NCI-H524 treated with DMSO at 0.1 percent for 48 hours (cell line): ENCODE measurements at places on chromosomes 6 and 20.
A peak's percentile ranks its signal among the peaks of the same experiment; 100 is the strongest.

- no peak for DNase-seq
Measured at GRCh38 chr20:57919049-57919448, 209.2 kb upstream of the PMEPA1 start.

GRCh38 chr6:107555449-107555848, 65.5 kb downstream of the SOBP start:
- no peak for DNase-seq

GRCh38 chr6:121356575-121356974, 22.3 kb upstream of the TBC1D32 start:
- DNase-seq: no peak

GRCh38 chr6:158707821-158708195, 58.0 kb downstream of the SYTL3 start:
- peak; percentile 13 for DNase-seq

DNA sequence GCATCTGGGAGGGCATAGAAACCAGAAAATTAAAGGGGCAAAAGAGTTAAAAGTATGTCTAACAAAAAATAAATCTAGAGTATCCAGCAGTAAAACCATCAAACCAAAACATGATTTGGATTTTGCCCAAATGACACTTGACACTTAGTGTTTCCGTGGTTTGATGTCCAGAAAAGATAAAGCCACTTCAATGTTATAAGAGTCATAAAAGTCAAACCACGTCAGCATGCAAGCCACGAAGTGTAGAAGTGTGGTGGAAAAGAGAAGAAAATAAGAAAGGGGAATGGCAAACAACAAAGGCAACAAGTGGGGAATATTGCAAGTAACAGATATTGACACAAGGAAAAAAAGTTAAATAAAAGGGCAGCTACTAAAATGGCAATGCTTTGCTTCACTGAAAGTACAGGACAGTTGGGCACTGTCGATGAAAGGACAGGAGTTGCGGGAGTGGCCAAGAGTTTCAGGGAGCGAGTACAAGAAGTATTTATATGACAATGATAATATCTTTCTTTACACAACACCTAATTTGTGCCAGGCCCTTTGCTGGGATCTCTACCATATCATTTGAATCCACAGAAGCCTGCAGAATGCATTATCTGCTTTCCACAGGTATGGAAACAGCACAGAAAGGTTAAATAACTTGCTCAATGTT, 6.3 kb upstream of the HDDC2 start:
- no peak for DNase-seq

- DNase-seq: no peak
Measured at GRCh38 chr6:74181471-74181870, 485.5 kb downstream of the CD109 start.

DNA sequence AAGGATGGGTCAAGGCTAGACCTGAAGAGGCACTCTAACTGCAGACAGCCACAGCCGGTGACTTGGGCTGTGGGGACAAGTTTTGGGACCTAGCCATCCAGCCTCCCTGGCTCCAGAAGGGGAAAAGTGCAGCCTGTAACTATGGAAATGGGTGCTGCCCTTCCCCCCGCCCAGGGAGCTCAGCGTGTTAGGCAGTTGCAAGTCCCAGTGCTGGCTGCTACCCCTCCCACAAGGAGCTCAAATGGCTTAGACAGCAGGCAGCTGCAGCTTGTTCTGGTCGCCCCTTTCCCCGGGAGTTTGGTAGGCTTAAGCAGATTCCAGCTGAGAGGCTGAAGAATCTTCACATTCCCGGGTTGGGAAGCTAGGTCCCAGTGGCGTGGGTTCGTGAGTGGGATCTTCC, 162.6 kb downstream of the FAM83B start:
- DNase-seq: no peak

DNA sequence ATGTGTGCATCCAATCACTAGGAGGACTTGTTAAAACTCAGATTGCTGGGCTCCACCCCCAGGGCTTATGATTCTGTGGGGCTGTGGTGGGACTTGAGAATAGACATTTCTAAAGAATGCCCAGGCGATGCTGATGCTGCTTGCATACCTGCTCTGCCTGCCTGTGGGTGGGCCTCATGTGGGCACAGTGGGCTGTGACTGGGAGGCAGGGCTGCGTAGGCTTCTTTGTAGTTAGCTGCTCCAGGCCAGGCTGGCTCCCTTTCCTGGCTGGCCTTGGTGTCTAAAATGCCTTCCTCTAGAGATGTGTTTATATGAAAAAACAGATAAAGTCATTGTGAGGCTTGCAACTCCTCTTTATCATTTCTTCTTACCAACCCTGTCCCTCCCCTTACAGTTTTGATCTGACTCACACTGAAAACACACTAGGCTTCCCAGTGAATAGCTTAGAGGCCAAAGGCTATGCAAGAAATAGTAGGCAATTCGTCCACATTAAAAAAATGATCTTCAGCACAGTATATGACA, 495.5 kb upstream of the MAP3K7 start:
- DNase-seq: no peak

GRCh38 chr6:38570750-38571149, 69.0 kb downstream of the BTBD9 start:
- DNase-seq: no peak

GRCh38 chr6:66522864-66523263, 815.8 kb upstream of the EYS start:
- DNase-seq: no peak

- no peak for DNase-seq
Measured at GRCh38 chr6:167984144-167984719, 13.2 kb upstream of the KIF25 start.

DNA sequence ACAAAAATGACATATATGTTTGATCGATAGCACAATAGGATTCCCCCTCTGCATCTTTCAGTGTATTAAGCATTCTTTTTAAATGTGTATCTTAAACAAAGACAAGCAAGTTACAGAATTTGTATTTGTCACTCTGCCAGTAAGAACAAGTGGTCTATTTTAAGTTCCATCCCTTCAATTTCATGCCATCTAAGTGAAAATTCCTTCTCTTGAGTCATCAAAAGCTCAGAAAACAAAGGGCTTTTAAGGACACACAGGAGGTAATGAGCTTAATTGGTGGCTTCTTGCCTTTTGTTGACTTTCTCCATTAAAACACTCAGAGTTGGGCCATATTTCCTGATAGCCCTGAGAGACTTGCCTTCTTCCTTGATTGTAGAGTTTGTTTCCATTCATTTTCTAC, 547.8 kb downstream of the TENT5A start:
- DNase-seq: no peak

DNA sequence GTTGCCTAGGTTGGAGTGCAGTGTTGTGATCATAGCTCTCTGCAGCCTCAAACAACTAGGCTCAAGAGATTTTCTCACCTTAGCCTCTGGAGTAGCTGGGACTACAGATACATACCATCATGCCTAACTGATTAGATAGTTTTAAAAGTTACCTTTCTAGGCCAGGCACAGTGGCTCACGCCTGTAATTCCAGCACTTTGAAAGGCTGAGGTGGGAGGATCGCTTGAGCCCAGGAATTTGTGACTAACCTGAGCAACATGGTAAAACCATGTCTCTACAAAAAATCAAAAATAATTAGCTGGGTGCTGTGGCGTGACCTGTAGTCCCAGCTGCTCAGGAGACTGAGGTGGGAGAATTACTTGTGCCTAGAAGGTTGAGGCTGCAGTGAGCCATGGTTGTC, 41.2 kb downstream of the SLC17A5 start:
- DNase-seq: no peak

GRCh38 chr20:64231621-64232550, 23.7 kb upstream of the PCMTD2 start:
- no peak for DNase-seq

DNA sequence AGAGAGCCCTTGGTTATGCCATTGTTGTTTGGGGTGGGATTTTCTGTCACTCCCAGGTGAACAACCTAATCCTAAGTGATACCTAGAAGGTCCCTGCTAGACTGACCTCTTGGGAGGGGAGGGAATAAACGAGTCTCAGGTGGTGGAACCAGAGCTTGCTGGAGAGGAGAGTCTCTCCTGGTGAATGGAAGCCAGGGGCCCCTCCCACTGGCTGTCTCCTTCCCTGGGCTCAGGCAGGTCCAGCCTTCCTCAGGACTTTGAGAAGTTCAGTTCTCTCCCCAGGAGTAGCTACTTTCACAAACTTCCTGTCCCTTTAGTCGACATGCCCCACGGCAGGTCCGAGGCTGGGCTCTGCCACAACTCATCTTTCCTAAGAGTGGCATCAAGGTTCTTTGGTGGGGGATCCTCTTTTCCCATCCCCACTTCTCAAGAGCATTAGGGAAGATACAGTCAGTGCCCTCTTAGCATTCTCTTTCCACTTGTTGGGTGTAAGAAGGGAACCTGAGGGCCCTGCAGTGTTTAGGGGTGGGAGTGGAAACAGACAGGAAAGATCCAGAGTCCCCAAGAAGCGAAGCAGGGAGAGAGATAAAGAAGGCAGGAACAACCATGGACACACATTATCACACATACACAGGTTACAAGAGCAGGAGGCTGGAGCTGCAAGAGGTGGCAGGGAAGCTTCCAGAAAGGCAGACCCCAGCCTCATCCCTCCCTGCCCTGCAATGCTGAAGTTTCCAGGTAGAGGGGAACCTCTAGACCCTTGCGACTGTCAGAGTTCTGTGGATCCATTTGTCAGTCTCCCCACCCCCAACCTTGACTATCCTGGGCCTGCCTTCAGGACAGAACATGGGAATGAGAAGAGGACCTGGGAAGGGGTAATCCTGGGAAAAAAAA, 900 bp upstream of the GLP1R start:
- no peak for DNase-seq

DNA sequence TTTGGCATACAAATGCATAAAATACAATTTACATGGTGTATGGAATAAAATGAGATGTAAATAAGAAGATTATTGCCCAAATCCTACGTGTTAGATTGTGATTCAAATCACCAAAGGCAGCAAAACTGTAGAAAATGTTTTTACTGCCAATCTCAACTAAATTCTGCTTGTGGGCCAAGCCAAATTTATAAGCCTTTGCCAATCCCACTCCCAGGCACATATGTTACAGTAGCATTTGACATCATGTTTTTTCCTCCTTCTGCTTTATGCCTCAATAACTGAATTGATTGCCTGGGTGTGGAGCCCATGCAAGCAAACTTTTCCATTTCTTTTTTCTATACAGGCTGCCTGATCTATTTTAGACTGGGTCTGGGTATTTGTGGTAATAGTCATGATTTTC, 36.3 kb upstream of the LRRC1 start:
- no peak for DNase-seq

DNA sequence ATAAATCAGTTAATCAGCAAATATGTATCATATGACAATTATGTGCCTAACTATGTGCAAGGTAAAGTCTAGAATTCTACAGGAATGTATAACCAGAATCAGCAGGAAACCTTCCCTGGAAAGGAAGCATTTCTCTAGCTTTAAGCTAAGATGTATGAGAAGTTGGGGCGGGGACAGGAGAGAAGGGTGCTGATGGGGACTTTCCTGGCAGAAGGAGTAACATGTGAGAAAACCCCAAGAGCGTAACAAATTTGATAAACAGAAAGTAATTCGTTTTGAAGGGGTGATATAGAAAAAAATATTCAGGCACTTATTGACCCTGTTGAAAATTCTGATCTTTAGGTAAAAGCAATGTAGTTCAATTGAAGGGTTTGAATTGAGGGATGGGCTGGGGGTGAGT, 226.1 kb downstream of the KHDRBS2 start:
- no peak for DNase-seq

GRCh38 chr6:41958022-41958856, 16.6 kb upstream of the CCND3 start:
- DNase-seq: no peak
